NCI-H1048 (cell line): ENCODE measurements at places on chromosomes 5 and 9.

GRCh38 chr9:134875371-134875770, 5.2 kb upstream of the FCN2 start:
- no peak for DNase-seq

GRCh38 chr5:6161257-6161656, 217.1 kb downstream of the MED10 start:
- DNase-seq = no peak

GRCh38 chr5:124001036-124001615, 489.1 kb downstream of the CSNK1G3 start:
- no peak for DNase-seq

DNA sequence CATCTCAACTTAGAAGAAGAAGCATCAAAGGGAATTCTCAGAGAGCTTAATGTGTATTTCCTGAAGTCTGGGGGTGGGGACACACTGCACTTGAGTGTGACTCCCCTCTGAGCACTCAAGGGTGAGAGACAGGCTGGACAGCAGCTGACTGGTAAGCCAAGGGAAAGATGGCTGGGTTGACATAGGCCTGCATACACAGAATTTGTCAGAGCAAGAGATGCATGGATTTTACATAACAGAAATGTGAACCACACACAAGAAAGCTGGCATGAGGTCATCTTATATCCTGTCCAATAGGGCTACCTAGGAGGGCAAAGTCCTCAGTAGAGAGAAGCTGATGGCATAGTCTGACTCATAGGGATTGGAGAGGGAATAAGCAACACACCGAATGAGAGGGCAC, 114.3 kb upstream of the EPB41L4A start:
- no peak for DNase-seq

- no peak for DNase-seq
These were observed 6.2 kb downstream of the TBC1D9B start for GRCh38 chr5:179901462-179901861.

DNA sequence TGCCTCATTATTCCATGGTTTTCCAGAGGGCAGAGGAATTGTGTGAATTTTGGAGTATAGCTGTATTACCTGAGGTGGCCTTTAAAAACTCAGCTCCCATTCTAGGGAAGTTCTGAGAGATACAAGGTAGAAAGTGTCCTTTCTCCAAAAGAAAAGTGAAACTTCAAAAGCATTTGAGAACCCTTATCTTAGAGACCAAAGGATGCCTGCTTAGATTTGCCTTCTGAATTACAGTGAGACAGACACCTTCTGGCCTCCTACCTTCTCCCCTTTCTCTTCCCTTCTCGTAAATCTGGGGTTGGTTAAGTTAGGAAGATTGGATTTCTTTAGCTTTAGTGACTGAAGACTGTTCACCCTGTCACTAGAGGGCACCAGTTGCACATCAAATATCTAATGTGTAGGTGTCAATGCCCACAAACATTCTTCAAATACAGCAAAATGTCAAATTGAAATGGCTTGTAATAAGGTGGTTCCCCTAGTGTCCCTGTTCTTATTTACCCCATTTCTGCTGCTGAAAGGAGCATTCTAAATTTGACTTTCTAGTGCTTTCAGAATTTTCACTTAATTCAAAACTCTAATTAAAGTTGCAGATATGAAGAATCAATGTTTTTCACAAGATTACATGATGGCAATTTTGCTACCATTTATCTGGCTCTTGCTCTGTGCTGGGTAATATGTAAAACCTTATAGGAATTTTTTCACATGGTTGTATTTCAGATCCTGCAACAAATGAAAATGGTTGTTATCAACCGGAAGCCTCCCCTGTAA, 46.7 kb downstream of the PRRC1 start:
- DNase-seq = no peak

DNA sequence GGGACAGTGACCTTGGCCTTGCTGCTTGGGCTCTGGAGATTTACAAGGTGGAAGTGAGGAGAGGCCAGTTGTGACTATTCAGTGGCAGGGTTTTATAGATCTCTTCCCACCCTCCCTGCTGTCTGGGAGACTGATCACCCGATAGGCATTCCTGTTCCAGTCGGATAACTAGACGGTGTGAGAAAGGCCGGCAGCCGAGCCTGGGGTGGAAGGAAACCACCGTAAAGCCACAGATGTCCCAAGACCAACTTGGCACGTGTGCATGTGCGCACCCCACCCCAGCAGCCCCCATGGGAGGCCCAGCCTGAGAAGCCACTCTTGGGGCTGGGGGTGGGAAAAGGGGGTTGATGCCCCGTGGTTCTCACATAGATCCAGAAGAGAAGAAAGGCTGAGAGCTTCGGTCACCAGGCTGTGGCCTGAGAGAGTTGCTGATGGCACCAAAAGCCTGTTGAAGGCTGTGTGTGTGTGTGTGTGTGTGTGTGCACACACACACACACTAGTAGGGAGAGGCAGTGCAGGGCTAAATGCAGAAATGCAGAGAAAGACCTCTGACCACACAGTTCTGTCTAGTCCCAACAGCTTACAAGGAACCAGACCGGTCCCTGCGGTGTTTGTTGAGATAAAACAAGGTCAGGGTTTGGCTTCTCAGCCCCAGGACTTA, 225.8 kb downstream of the FANCC start:
- no peak for DNase-seq
